ENCODE measurements at places on chromosomes 13 and 19.

DNA sequence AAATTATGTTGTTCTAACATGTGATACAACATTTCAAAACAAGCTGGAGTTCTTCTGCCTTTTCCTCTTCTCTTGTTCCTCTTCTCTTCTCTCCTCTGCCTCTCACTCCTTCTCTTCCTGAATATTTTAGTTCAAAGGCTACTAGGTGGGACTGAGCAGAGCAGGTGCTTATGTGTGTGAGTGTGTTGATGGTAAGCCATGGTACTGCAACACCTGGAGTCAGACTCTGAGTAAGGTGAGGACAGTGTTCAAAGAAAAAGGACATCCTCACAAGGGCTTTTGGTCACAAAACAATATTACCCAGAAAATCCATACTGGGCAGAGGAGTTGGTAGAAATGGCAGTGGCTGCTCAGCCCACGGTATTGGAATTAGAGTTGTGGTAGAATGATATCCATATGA, 1188.7 kb downstream of the SLITRK1 start:
- no peak for DNase-seq

- no peak for DNase-seq
Observed at GRCh38 chr19:47443331-47443730, 24.0 kb upstream of the MEIS3 start.

DNA sequence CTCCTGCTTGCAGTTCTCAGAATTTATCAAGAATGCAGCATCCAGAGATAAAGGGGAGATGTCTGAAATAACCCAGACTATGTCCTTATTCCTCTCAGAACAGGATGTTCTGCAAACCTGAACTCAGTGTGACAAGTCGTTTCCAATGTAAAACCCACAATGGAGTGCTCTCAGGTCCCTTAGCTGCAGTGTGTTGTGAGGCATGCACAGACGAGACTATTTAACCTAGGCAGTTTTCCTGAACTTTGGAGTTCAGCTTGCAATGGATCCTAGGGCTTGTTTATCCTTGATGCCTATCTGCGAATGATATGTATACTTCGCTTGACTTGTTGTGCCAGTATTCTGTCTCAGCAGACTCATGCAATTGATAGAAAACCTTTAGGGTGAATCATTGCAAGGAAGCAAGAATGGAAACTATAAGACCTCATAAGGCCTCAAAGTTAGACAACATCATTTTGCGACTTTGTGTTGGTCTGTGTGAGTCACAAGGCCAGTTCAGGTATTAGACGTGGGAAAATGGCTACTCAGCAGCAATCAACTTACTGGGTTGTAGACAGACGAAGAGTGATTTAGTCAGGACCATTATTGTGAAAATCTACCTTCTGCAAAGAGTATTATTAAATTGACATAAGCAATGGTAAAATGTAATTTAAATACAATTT, 2439.9 kb upstream of the PCDH20 start:
- DNase-seq = no peak

DNA sequence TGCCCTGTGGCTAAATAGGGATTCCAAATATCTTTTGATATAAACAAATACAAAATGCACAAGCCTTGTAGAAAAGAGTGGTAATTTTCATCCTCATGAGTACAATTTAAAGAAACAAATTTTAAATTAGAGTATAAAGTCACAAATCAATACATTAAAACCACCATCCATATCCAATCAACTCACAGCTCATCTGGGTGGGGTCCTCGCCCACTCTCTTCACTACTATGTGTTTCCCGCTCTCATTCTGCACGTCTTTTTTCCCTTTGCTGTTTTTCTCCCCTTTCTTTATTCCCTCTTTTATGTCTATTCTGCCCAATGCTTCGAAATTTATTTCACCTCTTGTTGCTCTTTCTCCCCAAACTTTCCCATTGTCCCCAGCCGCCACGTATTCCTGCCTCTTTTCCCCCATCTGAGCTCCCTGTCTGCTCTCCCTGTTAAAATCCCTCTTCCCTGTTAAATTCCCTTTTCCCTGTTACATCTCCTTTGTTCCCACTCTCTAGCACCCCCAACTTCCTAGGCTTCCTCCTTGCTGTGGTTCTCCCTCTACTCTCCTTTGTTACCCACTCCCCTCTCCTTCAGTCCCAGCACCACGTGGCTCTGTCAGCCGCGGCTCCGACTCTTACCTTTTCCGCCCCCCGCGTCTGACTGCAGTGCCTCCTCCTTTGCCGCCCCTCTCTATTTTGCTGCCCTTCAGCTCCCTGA, 1.3 kb downstream of the ZNF616 start:
- no peak for DNase-seq

- DNase-seq = no peak
Observed at GRCh38 chr13:42494157-42494556, 79.8 kb upstream of the TNFSF11 start.

- DNase-seq = no peak
Observed at GRCh38 chr13:90838317-90838960, 509.0 kb upstream of the MIR17HG start.

Data from epithelial cell of prostate (primary cell).